A549 treated with Mapracorat at 1 μM for 4 hours (cell line): ENCODE measurements at places on chromosomes 3 and 15. TPM values are rescaled to one million over a fixed set of nuclear protein-coding genes. Genes with fewer than 3 reads are reported as not detected.

The SH3GL3 gene
- total RNA-seq, result 0.47 to 1.3 TPM (median 0.78 TPM) in 5 replicates

The PPP1R14D gene
- 0.20 to 0.33 TPM in 2 of 5 replicates, not detected in the others for total RNA-seq

The AP3B2 gene
- total RNA-seq, result 0.39 to 1.9 TPM (median 1.0 TPM) in 5 replicates

The LRRC34 gene
- total RNA-seq, result not detected in 5 replicates

The RASGRP1 gene
- 0.26 to 0.47 TPM (median 0.36 TPM) in 5 replicates for total RNA-seq

The ZNF619 gene
- total RNA-seq, result 1.5 to 1.9 TPM (median 1.7 TPM) in 5 replicates

The MAGI1 gene
- 2.9 to 4.6 TPM (median 3.5 TPM) in 5 replicates for total RNA-seq

The PSTPIP1 gene
- total RNA-seq, result not detected in 5 replicates

The USP3 gene
- total RNA-seq, result 38.9 to 44.3 TPM (median 41.1 TPM) in 5 replicates

The EEFSEC gene
- 7.6 to 10.3 TPM (median 10.1 TPM) in 5 replicates for total RNA-seq

The CLDN16 gene
- total RNA-seq, result 0.16 TPM in 1 of 5 replicates, not detected in the others

The MEIS2 gene
- total RNA-seq, result 7.9 to 10.9 TPM (median 8.6 TPM) in 5 replicates

The HPS3 gene
- 28.8 to 35.9 TPM (median 34.1 TPM) in 5 replicates for total RNA-seq

The SLC22A14 gene
- 0.06 to 0.07 TPM (median 0.07 TPM) in 3 of 5 replicates, not detected in the others for total RNA-seq

The RLBP1 gene
- not detected in 5 replicates for total RNA-seq

The LRRC3B gene
- total RNA-seq, result not detected in 5 replicates

The BMF gene
- total RNA-seq, result 0.97 to 1.5 TPM (median 1.1 TPM) in 5 replicates

The XCR1 gene
- not detected in 5 replicates for total RNA-seq

The ZNF35 gene
- total RNA-seq, result 5.0 to 7.1 TPM (median 5.3 TPM) in 5 replicates

The SPATA12 gene
- total RNA-seq, result 0.36 to 0.62 TPM (median 0.37 TPM) in 5 replicates

The COX17 gene
- total RNA-seq, result 108 to 126 TPM (median 111 TPM) in 5 replicates

The CFAP161 gene
- total RNA-seq, result not detected in 5 replicates

The SERF2 gene
- 524 to 727 TPM (median 679 TPM) in 5 replicates for total RNA-seq

The NRROS gene
- not detected in 5 replicates for total RNA-seq

The HES1 gene
- 9.5 to 14.1 TPM (median 11.3 TPM) in 5 replicates for total RNA-seq

The CPB1 gene
- not detected in 5 replicates for total RNA-seq

The FETUB gene
- total RNA-seq, result 0.10 to 0.35 TPM (median 0.23 TPM) in 5 replicates

The CYP1A1 gene
- total RNA-seq, result 1.2 to 2.2 TPM (median 1.6 TPM) in 5 replicates

The SNAP23 gene
- 15.8 to 40.2 TPM (median 16.1 TPM) in 5 replicates for total RNA-seq

The ZIC1 gene
- 0.02 TPM in 1 of 5 replicates, not detected in the others for total RNA-seq

The PIGZ gene
- total RNA-seq, result 1.1 to 1.6 TPM (median 1.5 TPM) in 5 replicates

The TERB2 gene
- total RNA-seq, result not detected in 5 replicates

The FSD2 gene
- not detected in 5 replicates for total RNA-seq

The PLCB2 gene
- total RNA-seq, result 0.51 to 1.1 TPM (median 0.77 TPM) in 5 replicates

The MORC1 gene
- not detected in 5 replicates for total RNA-seq

The CIDEC gene
- 50.4 to 66.9 TPM (median 56.5 TPM) in 5 replicates for total RNA-seq

The PLSCR5 gene
- total RNA-seq, result not detected in 5 replicates

The PRR20G gene
- 0.97 to 1.6 TPM (median 1.3 TPM) in 5 replicates for total RNA-seq

The PLA2G4F gene
- total RNA-seq, result not detected in 5 replicates

The NEK10 gene
- 0.56 to 1.1 TPM (median 0.74 TPM) in 5 replicates for total RNA-seq

The GLT8D1 gene
- 35.0 to 38.9 TPM (median 38.4 TPM) in 5 replicates for total RNA-seq

The ANKUB1 gene
- total RNA-seq, result not detected in 5 replicates

The SAMD7 gene
- not detected in 5 replicates for total RNA-seq

The STAB1 gene
- 0.05 to 0.16 TPM (median 0.08 TPM) in 3 of 5 replicates, not detected in the others for total RNA-seq

The SOX14 gene
- total RNA-seq, result not detected in 5 replicates

The PLSCR4 gene
- total RNA-seq, result 5.3 to 9.0 TPM (median 7.3 TPM) in 5 replicates

The BNIP2 gene
- total RNA-seq, result 56.2 to 92.6 TPM (median 69.6 TPM) in 5 replicates

The CD80 gene
- total RNA-seq, result not detected in 5 replicates
